ENCODE measurements at places on chromosomes 3 and 15.

GRCh38 chr15:81485806-81486205 lies 111.8 kb upstream of the TMC3 start:
- no peak for DNase-seq

GRCh38 chr15:66461917-66462316 lies 35.6 kb downstream of the SNAPC5 start:
- no peak for DNase-seq

- DNase-seq, result peak; percentile 87
These were observed 370.3 kb upstream of the TPM1 start for GRCh38 chr15:62672268-62672667.

DNA sequence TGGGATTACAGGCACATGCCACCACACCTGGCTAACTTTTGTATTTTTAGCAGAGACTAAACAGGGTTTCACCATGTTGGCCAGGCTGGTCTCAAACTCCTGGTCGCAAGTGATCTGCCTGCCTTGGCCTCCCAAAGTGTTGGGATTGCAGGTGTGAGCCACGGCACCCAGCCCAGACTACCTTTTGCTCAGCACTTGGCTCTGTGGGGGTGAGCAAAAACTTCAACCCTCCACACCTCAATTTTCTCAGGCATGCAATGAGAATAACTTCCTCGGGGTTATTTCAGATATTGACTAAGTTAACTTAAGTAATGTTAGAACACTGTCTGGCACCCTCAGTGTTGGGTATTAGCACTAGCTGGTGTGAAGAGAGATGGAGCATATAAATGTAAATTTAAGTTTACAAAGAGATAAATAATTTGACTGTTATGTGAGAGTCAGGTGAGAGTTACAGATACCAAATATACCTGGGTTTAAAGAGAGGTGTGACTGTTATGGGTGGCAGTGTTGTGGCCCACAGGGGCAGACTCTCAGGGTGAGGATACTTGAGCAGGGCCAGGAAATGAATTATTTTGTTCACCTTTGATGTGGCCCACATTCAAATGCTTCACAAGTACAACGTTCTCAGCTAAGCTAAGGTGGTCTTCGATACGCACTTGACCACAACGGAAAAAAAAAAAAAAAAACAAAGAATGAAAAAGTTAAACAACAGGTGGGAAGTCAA lies 29.0 kb downstream of the CPOX start:
- no peak for DNase-seq

DNA sequence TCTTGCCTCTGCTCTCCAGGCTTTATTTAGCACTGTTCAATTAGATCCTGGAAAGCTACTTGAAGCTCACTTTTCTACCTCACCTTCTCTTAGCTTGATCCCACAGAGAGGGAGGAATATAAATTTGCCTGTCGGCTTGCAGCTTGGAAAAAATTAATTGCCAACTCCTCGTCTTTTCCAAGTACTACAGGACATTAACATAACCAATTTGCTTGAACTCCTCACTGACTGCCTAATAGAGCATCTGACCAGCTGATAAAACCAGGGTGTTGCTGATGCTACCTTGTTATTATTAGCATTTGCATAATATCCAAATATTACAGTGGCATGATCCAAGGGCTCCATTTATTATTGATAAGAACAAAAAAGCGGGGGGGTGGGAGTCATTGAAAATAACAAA lies 561.8 kb downstream of the MCTP2 start:
- no peak for DNase-seq

DNA sequence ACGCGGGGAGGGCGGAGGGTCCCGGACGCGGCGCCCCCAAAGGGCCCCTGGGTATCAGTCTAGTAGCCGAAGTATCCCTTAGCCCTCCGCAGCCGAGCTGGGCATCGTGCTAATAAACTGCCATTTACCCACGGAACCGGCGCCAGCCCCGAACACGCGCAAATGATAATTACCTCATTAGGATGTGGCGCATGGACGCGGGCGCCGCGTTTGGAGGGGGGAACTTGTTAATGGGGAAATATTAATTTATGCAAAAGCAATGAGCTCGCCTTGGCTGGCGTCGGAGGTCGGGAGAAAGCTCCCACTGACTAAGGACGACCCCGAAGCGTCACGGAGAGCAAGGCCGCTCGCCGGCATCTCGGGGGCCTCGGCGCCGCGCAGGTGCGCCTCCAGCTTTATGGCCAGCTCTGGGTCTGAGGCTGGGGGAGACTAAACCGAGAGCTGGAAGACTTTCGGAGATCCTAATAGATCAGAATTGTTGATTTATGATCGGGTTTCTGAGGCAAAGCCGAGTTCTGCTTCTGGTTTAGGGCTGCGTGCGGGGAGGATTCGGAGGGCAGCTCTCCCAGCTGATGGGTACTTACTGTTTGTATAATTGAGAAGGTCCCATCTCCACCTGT lies 474 bp upstream of the FEZF2 start:
- DNase-seq, result no peak

DNA sequence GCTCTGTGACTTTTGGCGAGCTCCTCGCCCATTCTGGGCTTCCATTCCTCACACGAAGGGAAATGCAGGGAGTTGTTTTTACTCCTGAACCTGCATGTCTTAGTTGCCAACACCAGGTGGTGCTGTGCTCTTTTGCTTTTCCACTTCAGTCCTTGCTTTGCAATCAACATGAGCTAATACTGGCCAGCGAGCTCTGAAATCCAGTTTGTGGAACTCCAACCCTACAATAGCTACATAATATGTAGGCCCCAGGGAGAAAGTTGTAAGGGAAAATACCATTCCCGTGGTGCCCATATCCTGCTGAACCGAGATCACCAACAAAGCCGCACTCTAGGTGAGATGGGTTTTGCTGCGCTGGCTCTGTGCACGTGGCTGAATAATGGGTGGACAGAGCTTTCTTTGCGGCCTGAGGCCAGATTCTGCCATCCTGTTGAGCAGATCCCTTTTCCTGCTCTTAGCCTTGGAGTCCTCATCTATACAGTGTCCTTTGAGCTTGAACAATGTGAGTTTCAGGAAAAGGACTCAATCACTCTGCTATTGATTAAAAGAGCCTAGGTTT lies 25.0 kb downstream of the LSM3 start:
- peak; percentile 85 for DNase-seq

DNA sequence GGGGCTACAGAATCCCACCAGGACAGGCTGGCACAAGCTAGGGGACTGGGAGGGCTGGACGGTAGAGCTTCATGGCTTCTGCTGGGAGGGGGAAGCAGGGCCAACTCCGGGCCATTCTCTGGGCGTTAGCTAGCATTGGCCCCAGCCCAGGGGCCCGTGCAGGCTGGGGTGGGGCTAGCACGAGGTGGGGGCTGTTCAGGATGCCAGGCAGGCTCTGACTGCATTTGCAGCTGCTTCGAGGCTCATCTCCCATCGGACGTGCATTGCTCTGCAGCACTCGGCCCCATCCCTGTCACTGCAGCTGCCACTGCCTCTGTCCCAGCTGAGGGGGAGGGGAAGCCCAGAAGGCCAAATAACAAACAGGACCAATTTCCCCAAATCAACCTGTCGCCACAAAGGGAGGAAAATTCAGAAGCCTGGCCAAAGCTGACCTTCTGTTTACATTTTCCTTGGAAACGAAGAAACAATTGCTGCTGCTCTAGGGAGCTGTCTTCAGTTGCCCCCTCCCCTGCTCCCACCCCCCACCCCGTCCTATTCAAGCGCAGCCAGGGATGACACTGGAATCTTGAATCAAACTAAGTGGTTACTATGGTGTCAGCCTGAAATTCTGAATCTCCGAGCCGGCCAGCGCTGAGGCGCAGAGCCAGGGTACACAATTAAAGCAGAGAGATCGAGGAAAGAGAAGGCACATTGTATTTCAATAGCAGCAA lies 138.8 kb upstream of the PRR20G start:
- no peak for DNase-seq

- no peak for DNase-seq
These were observed 494.7 kb upstream of the PROK2 start for GRCh38 chr3:72279631-72280041.

GRCh38 chr3:15267502-15267901 lies 61.5 kb downstream of the CAPN7 start:
- no peak for DNase-seq

DNA sequence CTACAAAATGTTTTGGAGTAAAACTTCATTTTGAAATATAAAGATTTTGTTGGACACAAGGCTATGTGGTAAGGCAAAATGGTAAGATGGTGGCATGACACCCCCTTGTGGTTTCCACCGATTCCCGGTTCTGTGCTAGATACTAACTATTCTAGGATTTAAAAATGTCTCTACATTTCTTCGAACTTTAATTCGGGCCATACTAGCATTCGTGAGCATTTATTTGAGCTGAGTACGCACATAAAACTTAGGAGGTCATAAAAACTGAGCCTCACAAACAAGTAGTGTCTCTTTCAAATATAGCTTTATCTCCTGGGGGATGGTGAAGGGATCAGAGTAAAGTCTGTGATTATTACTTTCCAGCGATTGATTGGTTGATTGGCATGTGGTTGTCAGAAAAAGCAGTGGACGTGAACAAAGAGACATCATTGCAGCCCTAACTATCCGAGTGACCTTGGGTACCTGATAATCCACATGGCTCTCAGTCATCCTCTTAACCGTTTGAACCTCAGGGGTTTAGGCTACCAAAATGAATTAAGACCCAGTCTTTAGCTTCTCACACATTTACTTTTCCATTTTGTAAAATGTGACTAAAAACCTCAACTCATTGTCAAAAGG lies 1.1 kb upstream of the ZNF639 start:
- peak; percentile 51 for DNase-seq

DNA sequence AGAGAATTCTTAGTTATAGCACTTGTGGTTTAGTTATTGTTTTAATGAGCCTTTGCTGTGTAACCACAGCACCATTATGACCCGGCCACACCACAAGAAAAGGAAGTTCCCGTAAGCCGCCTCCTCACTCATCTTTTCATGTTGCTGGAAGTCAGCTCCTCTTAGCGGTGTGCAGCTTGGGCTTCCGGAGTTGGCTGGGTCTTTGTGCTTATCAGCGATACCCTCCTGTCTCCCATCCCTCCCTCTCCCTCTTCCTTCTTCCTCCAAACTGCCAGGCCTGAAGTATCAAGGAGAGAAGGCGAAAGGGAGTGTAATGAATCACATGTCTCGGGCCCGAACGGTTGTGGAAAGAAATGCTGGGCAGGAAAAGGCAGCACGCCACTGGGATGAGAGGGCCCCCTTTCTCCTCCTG lies 353.5 kb downstream of the MCTP2 start:
- peak; percentile 3 for DNase-seq

DNA sequence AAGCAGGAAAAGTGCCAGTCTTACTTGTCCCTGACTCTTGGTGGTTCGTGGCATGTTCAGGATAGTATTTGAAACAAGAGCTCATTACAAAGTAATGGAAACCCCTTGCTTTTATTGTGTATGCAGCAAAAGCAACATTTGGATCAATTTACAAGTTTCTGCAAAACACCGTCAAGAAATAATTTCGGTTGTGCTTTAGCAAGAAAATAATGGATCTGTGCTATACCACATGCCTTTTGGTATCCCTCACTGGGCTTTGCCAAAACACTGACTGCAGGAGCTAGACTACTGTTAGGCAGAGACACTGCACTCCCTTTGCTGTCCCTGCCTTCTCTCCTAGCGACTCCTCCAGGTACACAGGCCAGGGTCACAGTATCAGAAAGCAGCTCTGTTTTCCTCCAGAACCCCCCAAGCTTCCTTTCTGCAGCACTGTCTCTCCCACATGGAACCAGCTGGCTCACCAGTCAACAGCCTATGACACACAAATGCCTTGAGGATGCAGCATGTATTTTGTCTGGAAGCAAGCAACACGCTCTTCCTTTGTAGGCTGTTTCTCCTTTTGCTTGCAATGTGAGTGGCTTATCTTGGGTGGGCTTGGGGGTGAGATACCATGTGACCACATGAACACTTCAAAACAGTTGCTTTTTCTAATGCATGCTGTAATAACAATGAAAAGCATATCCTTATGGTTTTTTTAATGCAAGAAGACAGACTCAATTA lies 111.4 kb downstream of the PGPEP1L start:
- peak; percentile 85 for DNase-seq

DNA sequence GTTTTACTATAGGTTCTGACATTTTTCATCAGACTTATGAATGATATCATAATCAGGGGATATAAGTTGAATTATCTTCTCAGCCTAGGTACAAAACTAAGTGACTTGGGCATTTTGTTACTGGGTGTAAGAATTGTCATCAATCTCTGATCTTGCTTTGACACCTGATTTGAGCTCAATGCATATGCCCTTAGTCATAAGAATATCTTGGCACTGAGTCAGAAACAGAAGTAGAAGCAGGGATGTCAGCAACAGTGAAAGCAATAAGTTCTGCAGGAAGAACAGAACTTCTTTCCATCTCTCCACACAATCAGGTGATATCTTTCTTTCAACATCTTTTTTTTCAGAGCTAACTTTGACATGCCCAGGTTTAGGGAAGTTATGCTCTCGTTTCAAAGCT lies 14.6 kb downstream of the SLITRK3 start:
- no peak for DNase-seq

- DNase-seq, result peak; percentile 95
These were observed 14.8 kb upstream of the LDHAL6B start for GRCh38 chr15:59191855-59192237.

- DNase-seq, result no peak
These were observed 867.1 kb downstream of the IGSF11 start for GRCh38 chr3:118167571-118167970.

DNA sequence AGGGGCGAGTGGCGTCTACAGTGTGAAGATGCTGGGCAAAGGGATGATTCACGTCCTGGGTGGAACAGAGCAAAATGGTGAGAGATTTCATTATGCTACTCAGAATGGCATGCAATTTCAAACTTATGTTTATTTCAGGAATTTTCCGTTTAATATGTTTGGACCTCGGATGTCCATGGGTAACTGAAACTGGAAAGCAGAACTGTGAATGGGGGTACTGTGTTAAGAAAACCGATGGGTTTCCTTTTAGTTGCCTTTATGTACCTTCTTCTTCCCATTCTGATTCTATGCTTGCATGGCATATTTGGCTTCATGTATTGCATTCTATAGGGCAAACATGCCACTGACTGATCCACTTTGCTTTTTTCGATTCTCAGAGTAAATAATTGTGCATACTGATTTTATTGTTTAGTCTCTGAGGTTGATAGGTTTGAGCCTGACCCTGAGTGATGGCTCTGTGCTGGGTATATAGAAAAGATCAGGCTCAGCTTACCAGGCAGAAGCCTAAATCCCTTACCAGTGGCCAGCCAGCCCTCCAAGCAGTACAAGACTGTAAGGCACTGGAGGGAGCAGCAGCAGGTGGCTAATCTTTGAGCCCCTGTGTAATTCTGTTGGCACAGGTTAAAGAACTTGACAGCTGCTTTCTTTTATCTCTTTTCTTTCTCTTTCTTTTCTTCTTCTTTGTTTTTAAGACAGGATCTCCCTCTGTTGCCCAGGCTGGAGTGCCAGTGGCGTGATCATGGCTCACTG lies 4.5 kb downstream of the QTRT2 start:
- no peak for DNase-seq
